ENCODE measurements at places on chromosomes 5 and 9.

DNA sequence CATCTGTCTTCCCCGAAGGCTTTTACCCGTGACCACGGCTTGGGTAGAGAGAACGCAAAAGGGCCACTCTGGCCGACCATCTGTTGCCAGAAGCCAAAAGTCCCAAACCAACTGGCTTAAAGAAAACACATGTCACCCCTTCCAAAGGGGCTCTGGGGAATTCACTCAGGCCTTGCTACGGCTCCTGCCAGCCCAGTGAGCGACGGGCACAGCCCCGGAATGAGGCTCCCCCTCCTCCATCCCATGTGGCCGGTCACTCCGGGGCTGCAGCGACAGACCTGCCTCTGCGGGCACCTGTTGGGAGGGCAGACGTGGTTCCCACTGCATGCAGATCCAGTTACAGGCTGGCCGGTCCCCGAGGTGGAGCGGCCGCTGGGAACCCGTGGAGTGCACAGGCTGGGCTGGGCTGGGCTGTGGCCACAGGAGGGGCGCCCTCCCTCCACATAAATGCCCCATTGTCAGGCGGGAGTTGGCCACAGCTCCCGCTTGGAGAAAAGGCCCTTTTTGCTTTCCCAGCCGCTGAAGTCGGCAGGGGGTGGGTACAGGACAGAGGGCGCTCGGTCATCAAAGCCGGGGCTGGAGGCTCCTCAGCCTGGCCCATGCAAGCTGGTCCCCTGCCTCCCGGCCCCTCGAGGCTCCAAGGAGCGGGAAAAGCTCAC lies 19.9 kb downstream of the NOTCH1 start:
- no peak for DNase-seq

DNA sequence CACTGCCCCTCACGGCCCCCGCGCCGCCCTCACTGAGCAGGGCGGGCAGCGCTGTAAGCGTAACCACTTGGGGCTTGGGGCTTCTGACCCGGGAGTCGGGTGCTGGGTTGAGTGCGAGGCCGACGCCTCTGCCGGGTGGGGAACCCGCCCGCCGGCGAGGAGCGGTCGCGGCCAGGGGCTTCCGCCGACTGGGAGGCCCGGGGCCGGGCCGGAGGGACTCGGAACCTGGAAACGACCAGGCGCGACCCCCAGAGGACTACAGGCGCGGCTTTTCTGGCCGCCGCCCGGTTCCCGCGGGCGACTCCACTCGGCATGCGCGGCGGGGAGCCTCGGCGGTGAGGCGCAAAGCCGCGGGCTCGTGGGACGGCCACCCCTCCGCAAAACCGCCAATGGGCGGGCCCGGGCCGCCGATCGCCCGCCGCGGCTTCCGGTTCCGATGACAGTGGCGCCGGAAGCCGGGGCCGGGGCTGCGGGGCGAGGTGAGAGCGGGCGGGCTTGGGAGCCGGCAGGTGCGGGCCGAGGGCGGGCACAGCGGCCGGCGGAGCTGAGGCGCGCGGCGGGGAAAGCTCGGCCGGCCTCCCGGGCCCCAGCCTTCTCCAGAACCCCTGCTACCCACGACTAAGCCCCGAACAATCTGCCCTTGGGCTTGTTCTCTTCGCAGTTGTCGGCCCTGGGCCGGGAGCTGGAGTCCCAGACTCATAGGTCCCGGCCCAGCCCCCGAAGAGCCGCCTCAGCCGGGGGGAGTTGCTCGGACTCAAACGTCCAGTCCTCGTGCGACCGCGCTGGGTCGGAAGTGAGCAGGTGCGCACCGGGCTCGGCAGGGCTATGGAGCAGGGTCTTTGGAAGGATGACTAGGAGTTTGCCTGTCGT lies at the start of gene RMND5B:
Gene RMND5B, plus strand, starts transcription at position 439 of the 870 bp plus-strand sequence. CDS start 7,106 bp downstream, outside the sequence.
- peak; percentile 93 for DNase-seq

- DNase-seq = no peak
Observed at GRCh38 chr5:2758632-2759031, 7.2 kb upstream of the IRX2 start.

DNA sequence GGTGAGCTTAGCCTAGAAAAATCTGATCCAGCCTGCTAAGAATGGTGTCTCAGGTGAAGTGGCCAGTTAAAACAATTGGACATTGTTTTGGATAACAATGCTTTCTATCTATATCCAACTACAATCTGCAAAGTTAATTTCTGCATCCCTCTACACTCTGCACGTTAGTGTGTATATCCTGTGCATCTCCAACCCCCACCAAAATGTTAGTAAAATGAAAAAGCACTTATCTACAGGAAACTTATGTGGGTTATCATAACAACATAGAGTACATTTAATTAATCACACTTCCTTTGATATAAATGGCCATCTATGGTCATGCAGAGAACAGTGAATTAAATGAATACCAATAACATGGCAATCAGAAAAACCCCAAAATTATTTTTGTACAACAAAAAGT lies 158.7 kb downstream of the NFIB start:
- no peak for DNase-seq

GRCh38 chr5:96745844-96746531 lies 61.8 kb downstream of the ERAP1 start:
- DNase-seq = peak; percentile 45

GRCh38 chr5:41457094-41457493 lies 53.3 kb downstream of the PLCXD3 start:
- no peak for DNase-seq

- no peak for DNase-seq
Observed at GRCh38 chr5:107957051-107957450, 286.3 kb upstream of the EFNA5 start.

- no peak for DNase-seq
Observed at GRCh38 chr9:35035851-35036701, 36.3 kb downstream of the VCP start.

All from erythroblast (primary cell).